Aorta (tissue), 5 donors: ENCODE measurements at places on chromosomes 16 and 17. TPM values are rescaled to one million over a fixed set of nuclear protein-coding genes. Genes with fewer than 3 reads are reported as not detected.

DNA sequence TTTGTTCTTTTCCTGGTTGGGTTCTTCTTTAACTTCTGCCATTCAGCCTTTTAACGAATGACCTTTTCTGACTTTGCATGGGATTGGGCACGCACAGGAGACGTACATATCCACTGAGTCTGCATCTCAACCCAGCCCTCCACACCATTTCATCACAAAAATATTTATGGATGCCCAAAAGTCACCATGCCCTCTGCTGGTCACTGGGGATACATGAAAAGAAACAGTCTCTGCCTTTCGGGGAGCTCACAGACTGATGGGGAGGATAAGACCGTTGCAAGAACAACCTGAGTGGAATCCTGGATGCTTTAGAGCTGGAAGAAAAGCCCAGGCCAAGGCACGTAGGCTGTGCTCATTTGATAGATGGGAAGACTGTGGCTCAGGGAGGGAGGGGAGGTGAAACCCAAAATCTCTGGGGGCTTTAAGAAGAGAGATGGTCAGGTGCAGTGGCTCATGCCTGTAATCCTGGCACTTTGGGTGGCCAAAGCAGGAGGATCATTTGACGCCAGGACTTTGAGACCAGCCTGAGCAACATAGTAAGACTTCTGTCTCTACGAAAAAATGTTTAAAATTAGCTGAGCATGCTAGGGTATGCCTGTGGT is 7.9 kb upstream of the MT2A start:
- DNase-seq, result no peak

DNA sequence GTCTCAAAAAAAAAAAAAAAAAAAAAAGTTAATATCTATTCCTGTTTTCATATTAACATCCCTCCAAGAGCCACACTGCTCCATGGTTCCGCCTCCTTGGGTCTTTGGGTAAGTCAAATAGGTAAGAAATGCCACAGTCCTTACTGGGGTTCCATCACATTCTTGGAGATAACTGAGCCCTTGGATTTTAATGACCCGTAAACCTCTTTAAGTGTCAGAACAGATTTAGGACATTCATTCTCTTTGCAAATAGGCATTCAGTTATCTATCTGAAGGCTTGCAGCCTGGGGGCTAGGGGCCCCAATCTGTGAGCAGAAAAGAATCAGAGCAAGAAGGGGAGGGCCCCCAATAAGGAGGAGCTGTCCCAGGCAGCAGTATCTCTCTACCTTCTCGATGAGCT is 28.0 kb downstream of the MYH13 start:
- DNase-seq, result no peak

The NCBP3 gene
- 19.0 TPM for polyA plus RNA-seq

GRCh38 chr16:90031931-90032673 is 12.8 kb upstream of the DBNDD1 start:
- no peak for DNase-seq
